ENCODE measurements at places on chromosomes 13 and 19.

DNA sequence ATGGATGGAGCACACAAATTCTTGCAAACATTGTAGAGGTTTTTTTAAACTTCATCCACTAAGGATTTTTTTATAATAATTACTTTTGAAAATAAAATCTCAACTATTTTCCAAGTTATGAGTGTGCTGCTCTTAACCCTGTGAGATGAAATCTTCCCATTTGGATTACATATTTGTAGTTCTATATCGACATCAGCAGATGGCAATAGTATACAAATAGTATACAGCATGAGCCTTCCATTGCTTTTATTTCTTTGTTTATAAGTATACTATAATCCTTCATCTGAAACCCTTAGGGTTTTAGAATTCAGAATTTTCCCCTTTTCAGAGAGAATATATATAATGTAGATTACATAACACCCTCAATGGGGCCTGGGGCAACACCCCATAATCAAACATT, 70.5 kb downstream of the GJA3 start:
- H3K27me3 ChIP-seq = no peaks in the 10 kb centered on the region
- no peak overlapping the region for H3K4me3 ChIP-seq
- H3K4me1 ChIP-seq = no peaks in the 10 kb centered on the region
- DNase-seq = no peak
- H3K36me3 ChIP-seq = peaks cover 6% of the 10 kb centered on the region

GRCh38 chr13:74246487-74246886, 112.3 kb upstream of the KLF12 start:
- no peak for DNase-seq
- no peak overlapping the region for H3K4me3 ChIP-seq
- no peaks in the 10 kb centered on the region for H3K36me3 ChIP-seq
- peaks cover 10% of the 10 kb centered on the region for H3K4me1 ChIP-seq
- no peaks in the 10 kb centered on the region for H3K27me3 ChIP-seq

GRCh38 chr19:43332058-43332922, 21.2 kb upstream of the CD177 start:
- no peak overlapping the region for H3K4me3 ChIP-seq
- DNase-seq = no peak
- no peak overlapping the region for H3K27ac ChIP-seq
- H3K4me1 ChIP-seq = no peaks in the 10 kb centered on the region
- peaks cover 9% of the 10 kb centered on the region for H3K27me3 ChIP-seq

- no peak for DNase-seq
- peaks cover 41% of the 10 kb centered on the region for H3K4me1 ChIP-seq
- no peak overlapping the region for H3K27ac ChIP-seq
- no peaks in the 10 kb centered on the region for H3K27me3 ChIP-seq
- H3K36me3 ChIP-seq = peaks cover 24% of the 10 kb centered on the region
- H3K4me3 ChIP-seq = no peak overlapping the region
Measured at GRCh38 chr19:57437931-57438330, 2.8 kb downstream of the ZNF749 start.
